ENCODE measurements at places on chromosomes 7 and 10.

DNA sequence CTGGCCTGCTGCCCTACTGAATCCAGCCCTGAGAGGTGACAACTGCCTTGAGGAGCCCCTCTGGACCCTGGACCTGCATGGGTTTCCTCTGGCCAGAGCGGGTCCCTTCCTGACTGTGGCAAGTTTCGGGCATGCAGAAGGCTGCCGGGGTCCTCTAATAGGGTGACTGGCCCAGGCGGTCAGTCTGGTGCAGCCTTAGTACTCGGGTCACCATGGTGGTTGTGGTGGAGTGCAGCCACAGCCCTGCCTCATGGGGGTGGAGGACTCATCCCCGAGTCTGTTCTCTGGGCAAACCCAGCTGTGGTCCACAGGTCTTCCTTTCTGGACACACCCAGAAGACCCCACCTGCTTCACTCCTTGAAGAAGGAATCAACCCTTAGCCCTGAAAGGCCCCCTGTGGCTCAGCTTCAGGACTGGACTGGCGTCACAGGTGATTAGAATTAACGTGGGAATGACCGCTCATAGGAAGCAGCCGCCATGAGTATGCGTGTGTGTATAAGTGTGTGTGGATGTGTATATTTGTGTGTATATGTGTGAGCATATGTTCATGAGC is 28.7 kb downstream of the RAMP3 start:
- no peak for DNase-seq

GRCh38 chr7:112782498-112782897 is 7.7 kb downstream of the TMEM168 start:
- DNase-seq, result no peak

DNA sequence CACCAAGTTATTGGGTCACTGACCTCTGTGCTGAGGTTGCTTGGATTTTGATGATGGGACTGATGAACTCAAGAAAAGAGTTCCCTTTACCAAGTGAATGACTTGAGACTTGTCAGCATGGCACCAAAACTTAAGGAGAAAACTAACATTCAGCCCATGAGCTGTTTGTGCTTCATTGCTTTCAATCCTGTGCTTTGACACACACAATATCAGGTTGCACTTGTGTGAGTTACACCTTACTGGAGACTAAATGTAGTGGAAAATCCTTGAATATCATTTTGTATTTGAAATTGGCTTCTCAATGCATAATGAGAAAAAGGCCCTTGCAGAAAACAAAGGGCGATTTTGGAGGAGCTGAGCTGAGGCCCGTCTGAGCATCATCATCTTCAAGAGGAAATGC is 2.7 kb downstream of the BAG3 start:
- no peak for DNase-seq

GRCh38 chr7:111990643-111991042 is 215.6 kb downstream of the DOCK4 start:
- DNase-seq, result no peak

- no peak for DNase-seq
Measured at GRCh38 chr10:28375399-28376354, 72.8 kb upstream of the MPP7 start.

GRCh38 chr7:14389181-14389591 is 399.7 kb upstream of the ETV1 start:
- DNase-seq, result no peak

GRCh38 chr10:21431799-21432198 is 93.7 kb downstream of the SKIDA1 start:
- DNase-seq, result no peak

- no peak for DNase-seq
Measured at GRCh38 chr7:28705350-28705749, 252.8 kb downstream of the TRIL start.

GRCh38 chr7:76202666-76203030 is 952 bp downstream of the SRRM3 start:
- DNase-seq, result no peak

- DNase-seq, result no peak
Measured at GRCh38 chr10:71237843-71238623, 25.7 kb downstream of the UNC5B start.

DNA sequence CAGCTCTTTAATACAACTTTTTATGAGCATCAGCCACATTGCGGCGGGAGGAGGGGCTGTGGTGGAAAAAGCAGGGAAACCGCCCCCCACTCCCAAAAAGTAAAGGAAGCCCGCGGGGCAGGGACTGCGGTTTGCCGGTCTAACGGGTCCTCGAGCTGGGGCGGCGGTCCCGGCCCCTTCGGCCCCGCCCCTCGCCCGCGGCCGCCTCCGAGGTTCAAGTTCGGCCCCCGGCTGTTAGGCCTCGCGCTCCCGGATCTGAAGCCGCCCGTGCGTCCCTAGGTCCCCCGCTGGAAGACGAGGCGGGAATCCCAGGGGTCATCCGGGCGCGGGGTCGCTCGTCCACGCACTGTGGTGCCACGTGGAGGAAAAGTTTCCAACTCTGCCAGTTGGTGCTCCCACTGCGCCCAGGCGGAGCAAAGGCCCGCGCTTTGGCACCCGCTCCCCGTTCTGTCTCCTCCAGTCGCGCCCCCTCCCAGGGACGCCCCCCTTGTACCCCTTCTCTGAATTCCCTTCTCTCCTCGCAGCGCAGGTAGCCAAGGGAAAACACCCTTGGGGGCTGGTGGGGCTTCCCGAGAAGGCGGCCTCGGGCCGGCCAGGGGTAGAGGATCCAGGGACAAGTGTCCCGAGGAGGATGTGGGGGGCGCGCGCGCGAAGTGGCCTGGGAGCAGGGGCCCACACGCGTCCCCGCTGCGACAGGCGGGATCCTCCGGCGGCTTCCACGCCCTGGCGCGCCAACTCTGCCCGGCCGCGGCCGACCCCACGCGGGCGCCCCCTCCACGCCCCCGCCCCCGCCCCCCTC is 798 bp upstream of the AUTS2 start:
- peak; percentile 75 for DNase-seq

- DNase-seq, result no peak
Measured at GRCh38 chr10:103295374-103296015, 18.6 kb downstream of the INA start.

DNA sequence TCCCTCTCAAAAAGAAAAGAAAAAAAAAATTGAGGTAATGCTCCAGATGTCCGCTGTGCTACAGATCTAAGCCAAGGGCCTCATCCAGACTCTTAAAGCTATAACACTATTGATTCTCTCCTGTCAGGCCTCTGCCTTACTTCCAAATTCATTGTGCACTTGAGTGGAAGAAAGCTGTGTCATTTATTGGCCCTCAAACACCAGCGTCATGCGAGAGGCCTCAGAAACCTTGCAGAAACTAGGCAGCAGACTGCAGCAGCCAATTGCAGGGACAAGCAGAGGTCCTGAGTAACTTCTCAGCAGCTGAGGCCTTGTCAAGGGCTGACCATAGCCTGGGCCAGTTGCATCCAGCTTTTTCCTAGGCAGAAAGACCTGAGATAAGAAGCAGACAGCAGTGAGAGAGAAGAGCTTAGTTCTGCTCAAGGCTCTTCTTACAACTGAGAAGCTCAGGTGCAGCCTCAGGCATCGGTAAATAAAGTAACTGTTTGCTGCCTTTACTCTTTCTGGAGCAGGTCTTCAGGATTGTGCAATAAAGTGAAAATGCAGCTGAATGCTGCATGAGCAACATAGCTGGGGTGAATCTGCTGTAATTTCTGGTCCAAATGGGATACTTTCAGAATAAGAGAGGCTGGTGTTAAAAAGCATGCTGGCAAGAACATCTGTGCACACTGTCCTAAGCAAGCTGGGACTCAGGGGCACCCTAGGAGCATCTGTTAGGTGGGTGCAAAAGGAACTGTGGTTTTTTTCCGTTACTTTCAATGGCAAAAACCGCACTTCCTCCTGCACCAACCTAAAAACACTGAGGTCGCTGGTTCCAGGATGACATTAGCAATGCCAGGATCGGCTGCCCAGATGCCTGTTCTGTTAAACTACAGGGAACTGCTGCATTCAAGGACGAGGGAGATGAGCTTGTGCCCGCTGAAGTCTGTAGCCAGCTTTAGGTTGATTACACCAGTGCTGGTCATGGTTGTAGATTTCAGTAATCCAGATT is 181.8 kb upstream of the PFKP start:
- no peak for DNase-seq

GRCh38 chr7:30464231-30464671 is 14.3 kb downstream of the NOD1 start:
- DNase-seq, result no peak

GRCh38 chr7:128939861-128940410 is 2.2 kb downstream of the IRF5 start:
- no peak for DNase-seq

- DNase-seq, result no peak
Measured at GRCh38 chr7:28037220-28038010, 143.2 kb downstream of the JAZF1 start.

GRCh38 chr7:16926283-16926682 is 44.5 kb upstream of the AGR3 start:
- DNase-seq, result no peak

DNA sequence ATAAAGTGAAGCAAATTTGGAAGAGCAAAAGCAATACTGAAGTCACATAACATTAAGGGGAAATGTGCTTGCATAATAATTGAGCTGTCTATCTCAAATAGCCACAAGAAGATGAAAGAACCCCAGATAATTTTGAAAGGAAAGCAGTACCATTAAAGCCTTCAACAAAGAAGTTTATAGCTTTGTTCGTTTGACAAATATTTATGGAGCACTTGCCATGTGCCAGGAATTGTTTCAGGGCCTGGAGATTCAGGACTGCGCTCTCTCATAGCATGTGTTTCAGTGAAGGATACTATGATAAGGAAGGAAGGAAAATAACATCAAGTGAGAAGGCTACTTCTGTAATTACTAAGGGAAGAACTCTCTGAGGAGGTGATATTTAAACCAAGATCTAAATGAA is 212.3 kb upstream of the CSTF2T start:
- no peak for DNase-seq

GRCh38 chr10:97479939-97480338 is 18.3 kb downstream of the MMS19 start:
- DNase-seq, result no peak

- no peak for DNase-seq
Measured at GRCh38 chr7:2800220-2800930, 43.7 kb downstream of the GNA12 start.

DNA sequence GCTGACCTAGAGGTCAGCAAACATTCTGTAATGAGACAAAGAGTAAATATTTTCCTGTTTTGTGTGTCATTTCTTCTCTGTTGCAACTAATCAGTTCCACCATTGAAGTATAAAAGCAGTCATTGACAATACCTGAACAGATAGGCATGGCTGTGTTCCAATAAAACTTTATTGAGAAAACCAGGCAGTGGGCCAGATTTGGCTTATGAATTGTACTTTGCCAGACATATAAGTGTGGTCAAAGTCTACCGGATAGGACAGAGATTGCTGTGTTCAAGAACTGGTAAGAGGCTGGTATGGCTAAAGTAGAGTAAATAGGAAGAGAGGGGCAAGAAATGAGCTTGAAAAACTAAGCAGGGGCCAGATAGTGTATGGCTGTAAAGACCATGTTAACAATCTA is 38.3 kb upstream of the TAC1 start:
- no peak for DNase-seq

DNA sequence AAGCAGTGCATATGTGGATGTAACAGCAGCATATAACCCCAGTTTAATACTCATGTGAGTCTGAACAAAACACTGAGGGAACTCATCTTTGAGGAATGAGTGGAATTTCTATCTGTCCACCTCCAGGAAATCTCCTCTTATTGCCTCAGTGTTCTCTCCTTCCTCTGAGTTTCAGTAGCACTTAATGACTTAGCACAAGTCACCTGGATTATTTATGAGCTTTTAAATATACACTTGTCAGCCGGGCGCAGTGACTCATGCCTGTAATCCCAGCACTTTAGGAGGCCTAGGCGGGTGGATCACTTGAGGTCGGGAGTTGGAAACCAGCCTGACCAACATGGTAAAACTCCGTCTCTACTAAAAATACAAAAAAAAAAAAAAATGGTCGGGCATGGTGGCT is 4.3 kb downstream of the LRRC20 start:
- no peak for DNase-seq

DNA sequence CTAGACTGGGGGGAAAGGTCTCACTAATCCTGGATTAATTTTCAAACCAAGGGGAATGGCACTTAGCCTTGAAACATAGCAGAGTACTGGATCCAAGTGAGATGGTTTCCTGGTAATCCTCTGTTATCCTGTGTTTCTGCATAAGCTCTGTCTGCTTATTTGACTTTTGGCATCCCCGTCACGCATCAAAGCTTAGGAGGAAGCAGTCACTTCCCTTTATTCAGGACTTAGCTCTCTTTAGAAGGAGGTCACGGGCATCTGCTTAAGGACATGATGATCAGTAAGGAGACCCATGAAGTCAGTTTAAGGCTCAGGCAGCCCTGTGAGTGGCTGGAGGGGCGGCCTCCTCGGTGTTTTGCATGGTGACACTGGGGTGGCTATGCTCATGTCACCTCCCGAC is 30.0 kb downstream of the TSPAN15 start:
- no peak for DNase-seq

- no peak for DNase-seq
Measured at GRCh38 chr10:47425813-47426419, 41.8 kb upstream of the ZNF488 start.

DNA sequence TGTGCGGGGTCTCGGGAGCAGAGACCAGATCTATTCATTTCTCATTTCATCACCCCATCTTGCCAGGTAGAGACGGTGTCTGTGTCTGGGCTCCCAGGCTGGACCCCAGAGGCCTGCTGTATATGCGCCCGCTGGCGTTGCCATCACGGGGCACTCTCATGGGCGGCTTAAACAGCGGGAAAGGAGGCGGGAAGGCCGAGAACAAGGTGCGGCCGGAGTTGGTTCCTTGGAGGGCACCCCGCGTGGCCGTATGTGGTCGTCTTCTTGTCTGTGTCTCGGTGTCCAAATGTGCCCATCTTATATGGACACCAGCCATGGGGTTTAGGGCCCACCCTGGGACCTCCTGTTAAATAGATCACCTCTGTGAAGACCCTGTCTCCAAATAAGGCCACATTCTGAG is 2.1 kb upstream of the CFAP46 start:
- DNase-seq, result no peak

- DNase-seq, result no peak
Measured at GRCh38 chr10:7354330-7355047, 56.3 kb downstream of the SFMBT2 start.

DNA sequence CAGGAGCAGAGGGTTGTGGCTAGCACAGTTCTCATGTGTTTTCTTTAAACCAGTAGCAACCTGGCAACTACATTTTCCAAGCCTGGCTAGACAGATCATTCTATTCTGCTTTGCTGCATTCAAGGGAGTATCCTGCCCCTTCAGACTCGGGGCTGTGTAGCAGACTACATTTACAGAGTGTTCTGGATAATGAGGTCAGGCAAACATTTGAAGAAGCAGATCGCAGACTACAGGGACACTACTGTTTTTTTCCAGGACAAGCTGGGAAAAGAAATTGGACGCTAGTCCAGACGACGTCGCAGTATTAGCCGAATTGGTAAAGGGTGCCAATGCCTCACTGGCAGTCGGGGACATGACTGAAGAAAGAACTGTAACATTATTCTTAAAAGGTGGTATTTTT is 61.0 kb upstream of the PAPSS2 start:
- DNase-seq, result no peak

- DNase-seq, result no peak
Measured at GRCh38 chr10:60234551-60234950, 155.1 kb downstream of the ANK3 start.

DNA sequence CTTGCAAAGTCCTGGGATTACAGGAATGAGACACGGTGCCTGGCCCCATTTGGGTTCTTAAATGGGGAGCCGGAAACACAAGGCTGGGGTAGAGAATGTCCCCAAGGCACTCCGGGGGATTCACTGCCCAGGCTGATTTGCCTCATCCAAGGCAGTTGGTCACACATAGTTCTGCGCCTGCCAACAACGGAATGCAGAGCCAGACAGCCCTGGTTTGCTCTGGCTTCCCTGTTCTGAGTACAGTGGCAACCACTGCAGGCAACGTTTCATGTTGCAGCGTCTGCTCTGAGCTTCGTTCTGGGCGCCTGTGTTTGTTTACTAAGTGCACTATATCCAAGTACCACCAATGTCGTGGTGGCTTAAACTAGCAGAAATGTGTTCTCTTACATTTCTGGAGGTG is 61.7 kb upstream of the C1QL3 start:
- no peak for DNase-seq

Data from substantia nigra (tissue), 51 donors.